ENCODE measurements at places on chromosomes 3 and 15. TPM values are rescaled to one million over a fixed set of nuclear protein-coding genes. Genes with fewer than 3 reads are reported as not detected.

The LRRC31 gene
- not detected for total RNA-seq

The PRR20G gene
- not detected for total RNA-seq

The ELP6 gene
- 22.8 TPM for total RNA-seq

The FEZF2 gene
- not detected for total RNA-seq

The NDN gene
- total RNA-seq: 66.9 TPM

The LRTM1 gene
- not detected for total RNA-seq

The MTHFS gene
- total RNA-seq: 5.0 TPM

The TEX55 gene
- total RNA-seq: not detected

The SLC51A gene
- not detected for total RNA-seq

The DUOX2 gene
- total RNA-seq: not detected

The HAUS2 gene
- total RNA-seq: 22.3 TPM

The FAM3D gene
- total RNA-seq: not detected

The CIDEC gene
- total RNA-seq: not detected

The CAMK1 gene
- total RNA-seq: 37.5 TPM

The CELF6 gene
- total RNA-seq: 0.23 TPM

The ACP3 gene
- 0.33 TPM for total RNA-seq

The VPS39 gene
- total RNA-seq: 57.7 TPM

The SLC6A1 gene
- 0.10 TPM for total RNA-seq

The PAQR5 gene
- total RNA-seq: 0.03 TPM

The OTOL1 gene
- not detected for total RNA-seq

The LOXL1 gene
- 126 TPM for total RNA-seq

The TUSC7 gene
- not detected for total RNA-seq

The RLBP1 gene
- total RNA-seq: not detected

The MAP6D1 gene
- 2.3 TPM for total RNA-seq
